Inflammatory macrophage treated with lipopolysaccharide for 1 hour (primary cell): ENCODE measurements at places on chromosomes 4 and X.

GRCh38 chr4:1170156-1170975, 2.0 kb downstream of the SPON2 start:
- DNase-seq, result no peak

GRCh38 chr4:147052361-147052760, 106.7 kb upstream of the TTC29 start:
- DNase-seq, result no peak

DNA sequence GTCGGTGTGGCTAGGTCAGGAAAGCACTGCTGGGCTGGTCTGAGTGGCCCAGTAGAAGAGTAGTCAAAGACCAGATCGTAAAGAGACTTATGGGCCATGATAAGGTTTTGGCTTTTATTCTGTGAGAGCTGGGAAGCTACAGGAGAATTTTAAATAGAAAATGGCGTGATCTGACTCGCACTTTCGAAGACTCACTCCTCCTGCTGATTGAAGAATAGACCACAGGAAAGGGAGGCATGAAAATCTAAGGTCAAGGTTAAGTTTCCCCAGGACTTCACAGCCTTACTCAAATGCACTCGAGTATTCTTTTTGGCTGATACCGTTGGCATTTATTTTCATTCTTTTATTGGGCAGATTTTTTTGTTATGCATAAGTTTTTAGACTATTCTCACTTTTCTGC, 231.4 kb upstream of the ANKRD50 start:
- no peak for DNase-seq

DNA sequence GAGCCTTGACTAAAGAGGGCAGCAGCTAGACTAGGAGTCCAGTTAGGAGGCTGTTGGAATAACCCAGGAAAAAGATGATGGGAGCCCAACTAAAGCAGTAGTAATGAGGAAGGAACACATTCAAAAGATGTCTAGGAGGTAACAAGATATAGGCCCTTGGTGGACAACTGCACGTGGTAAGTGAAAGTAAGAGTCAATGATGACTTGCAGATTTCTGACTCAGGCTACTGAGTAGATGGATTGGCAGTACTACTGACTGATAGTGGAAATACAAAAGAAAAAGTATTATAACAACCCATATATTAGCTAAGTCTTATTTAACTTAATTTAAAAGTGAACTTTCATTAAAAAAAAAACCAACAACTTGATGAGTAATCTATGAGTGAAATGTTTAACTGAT, 74.0 kb downstream of the PAK3 start:
- DNase-seq, result no peak

- DNase-seq, result no peak
Observed at GRCh38 chrX:112678831-112679230, 907 bp downstream of the LHFPL1 start.

DNA sequence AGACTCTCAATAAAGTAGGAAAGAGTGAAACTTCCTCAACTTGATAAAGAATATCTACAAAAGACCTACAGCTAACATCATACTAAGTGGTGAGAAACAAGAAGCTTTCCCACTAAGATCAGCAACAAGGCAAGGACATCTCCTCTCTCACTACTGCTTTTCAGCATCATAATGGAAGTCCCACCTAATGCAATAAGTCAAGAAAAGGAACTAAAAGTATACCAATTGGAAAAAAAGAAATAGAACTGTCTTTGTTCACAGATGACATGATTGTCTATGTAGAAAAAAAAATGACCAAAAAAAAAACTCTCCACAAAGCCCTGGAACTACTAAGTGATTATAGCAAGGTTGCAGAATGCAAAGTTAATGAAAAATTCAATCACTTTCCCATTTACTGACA, 25.1 kb upstream of the SH3RF1 start:
- peak; percentile 85 for DNase-seq

GRCh38 chrX:72046447-72046846, 85.3 kb downstream of the RTL5 start:
- no peak for DNase-seq

DNA sequence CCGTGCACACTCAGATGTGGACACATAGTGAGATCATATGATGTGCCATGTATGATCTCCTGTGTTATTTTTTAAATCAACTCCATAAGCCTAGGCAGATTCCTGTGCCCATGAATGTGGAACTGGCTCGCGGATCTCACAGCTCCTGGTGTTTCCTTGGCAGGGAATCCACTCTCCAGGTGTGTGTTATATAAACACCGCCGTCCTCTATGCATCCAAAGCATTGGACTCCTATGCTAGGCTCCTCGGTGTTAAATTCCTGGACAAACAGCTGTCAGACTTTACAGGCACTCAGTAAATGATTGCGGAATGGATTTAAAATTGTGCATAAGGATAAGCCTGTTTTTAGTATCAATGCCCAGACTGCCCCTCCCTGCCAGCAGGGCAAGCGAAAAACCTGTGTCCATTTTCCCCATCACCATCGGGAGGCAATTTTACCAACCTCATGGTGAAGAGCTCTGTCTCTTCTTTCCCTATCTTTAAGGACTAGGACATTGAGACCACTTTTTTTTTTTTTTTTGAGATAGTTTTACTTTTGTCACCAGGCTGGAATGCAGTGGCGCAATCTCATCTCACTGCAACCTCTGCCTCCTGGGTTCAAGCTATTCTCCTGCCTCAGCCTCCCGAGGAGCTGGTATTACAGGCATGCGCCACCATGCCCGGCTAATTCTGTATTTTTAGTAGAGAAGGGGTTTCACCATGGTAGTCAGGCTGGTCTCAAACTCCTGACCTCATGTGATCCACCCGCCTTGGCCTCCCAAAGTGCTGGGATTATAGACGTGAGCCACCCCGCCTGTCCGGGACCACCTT, 23.6 kb upstream of the GPR78 start:
- DNase-seq, result no peak

GRCh38 chr4:124455671-124456070, 256.9 kb downstream of the ANKRD50 start:
- no peak for DNase-seq

DNA sequence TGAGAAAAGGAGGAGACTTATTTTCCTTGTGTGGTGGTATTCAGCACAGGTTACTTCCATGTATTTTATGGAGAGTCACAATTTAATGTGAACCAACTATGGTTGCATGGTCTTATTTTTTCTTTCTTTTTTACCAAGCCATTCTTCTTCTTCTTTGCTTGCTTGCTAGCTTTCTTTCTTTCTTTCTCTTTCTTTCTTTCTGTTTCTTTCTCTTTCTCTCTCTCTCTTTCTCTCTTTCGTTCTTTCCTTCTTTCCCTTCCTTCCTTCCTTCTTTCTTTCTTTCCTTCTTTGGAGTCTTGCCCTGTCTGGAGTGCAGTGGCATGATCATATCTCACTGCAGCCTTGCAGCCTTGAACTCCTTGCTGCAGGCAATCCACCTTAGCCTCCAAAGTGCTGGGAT, 68.9 kb downstream of the DOCK11 start:
- DNase-seq, result no peak

GRCh38 chrX:71365356-71365874, 742 bp upstream of the TAF1 start:
- no peak for DNase-seq
